ENCODE measurements at places on chromosomes 11 and 22.

DNA sequence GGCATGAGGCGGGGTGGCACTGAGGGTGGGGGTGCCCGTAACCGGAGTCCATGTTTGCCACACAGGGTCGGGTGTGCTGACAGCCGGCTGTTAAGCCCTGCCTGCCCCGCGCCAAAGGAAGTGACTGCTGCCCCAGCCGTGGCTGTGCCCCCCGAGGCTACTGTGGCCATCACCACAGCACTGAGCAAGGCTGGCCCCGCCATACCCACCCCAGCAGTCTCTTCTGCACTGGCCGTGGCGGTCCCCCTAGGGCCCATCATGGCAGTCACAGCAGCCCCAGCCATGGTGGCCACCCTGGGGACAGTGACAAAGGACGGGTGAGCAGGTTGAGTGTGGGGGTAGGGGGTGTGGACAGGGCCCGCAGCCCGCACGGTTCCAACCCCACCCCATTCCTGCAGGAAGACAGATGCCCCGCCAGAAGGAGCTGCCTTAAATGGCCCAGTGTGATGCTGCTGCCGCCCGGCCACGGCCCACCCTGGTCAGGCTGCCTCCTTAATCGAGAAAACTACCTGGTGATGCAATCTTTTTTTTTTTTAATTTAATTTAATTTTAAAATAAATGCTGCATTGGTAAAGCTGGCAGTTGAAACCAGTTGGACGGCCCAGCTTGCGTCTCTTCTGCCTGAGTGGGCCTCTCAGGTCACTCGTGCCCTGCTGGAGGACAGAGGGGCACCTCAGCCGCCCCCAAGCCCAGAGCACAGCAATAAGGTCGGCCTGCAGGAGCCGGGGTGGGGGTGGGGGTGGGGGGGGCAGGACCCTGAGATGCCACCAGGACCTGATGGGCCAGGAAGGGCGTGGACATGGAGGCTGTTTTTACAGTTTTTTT is 30.8 kb downstream of the SBF1 start:
- DNase-seq: no peak

GRCh38 chr11:23023319-23023718 is 163.0 kb upstream of the CCDC179 start:
- no peak for DNase-seq

DNA sequence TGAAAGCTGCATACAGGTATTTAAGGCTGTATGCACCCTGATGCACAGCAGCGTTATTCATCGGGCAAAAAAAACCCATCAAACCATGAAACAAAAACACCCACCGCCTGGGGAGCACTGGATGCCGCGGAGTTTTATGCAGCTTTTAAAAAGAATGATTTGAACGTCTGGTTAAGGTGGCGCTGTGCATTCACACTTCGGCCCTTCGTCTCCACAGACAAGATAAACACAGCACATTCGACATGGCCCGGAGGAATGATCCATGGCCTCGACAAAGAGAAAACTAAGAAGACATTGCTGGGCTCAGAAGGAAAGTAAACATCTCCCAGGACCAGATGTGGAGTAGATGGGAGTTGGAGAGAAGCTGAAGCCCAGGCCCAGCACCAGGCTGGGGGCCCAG is 40.8 kb upstream of the GAL start:
- no peak for DNase-seq

DNA sequence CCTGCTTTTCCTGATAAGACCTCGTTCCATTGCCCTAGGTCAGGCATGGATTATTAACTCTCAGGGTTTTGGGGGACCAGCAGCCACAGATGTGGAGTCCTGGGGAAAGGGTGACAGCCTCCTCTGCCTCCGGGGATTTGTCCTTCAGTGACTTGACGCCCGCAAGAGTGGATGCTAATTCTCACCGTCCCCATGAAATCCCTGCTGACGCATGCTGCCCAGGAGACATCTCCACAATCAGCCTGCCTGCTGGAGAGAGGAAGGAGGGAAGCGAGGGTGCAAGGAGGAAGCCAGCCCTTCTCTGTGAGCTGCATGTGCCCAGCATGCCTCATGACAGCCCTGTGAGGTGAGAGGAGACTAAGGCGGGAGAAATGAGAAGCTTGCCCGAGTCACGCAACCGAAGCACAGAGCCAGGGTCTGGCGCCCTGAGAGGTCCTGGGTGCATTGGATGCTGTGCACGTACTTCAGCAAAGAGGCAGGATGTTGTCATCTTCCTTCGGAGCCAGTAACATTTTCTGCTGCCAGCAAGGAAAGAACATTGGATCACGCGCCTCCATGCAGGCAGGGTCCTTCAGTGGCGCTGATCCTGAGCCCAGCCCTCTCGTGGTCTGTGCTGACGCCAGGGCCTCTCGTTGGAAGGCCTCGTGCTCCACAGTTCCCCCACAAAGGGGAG is 27.3 kb upstream of the KRTAP5-6 start:
- no peak for DNase-seq

DNA sequence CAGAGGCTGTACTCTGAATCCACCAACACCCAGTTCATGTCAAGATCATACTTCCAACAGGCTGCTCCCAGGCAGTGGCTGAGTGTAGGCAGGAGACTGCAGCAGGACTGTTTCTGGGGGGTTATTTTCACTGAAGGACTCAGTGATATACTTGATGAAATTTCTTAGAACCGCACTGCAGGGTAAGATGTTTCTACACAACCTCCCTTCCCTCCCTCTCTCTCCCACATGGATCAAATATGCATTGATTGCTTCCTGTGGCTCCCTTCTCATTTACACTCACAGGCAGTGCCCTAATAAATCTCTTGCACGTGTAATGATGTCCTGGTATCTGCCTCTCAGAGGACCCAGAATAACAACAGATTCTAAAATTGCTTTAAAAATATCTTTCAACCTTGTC is 251.3 kb upstream of the CCDC179 start:
- no peak for DNase-seq

DNA sequence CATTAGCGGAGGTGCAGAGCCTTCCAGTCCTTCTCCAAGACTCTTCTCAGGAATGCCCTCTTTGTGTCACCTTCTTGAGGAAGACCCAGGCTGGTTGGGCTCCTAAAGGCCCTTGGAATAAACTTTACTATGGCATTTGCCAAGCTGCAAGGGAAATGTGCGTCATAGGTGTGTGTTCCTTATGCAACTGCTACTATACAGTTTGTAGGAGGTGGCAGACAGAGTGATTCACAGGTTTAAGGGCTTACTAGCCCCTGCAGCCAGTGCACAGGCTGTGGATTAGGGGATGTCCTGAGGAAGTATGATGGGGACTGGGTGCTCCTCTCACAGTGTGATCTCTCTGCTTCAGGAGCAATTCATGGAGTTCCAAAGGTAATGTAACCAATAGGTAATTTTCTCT is 74.6 kb downstream of the TENM4 start:
- no peak for DNase-seq

Measured in stimulated activated CD8-positive, alpha-beta memory T cell treated with anti-CD3 and anti-CD28 coated beads, Interleukin-2, amount 100 ng/mL, for 48 hours (primary cell).